ENCODE measurements at places on chromosomes 5 and 9. TPM values are rescaled to one million over a fixed set of nuclear protein-coding genes. Genes with fewer than 3 reads are reported as not detected.

The LCN1 gene
- 0.19 TPM for total RNA-seq

The RIMOC1 gene
- total RNA-seq, result 11.6 TPM

The PHYHD1 gene
- 9.7 TPM for total RNA-seq

The PCDHAC2 gene
- 0.38 TPM for total RNA-seq

The PCA3 gene
- total RNA-seq, result 0.09 TPM

The IL6ST gene
- 95.9 TPM for total RNA-seq

The TLX3 gene
- total RNA-seq, result not detected

The FEM1C gene
- total RNA-seq, result 8.5 TPM

The FGF1 gene
- total RNA-seq, result 0.99 TPM

The SEMA4D gene
- 26.8 TPM for total RNA-seq

- no peak for DNase-seq
- no peaks in the 10 kb centered on the region for H3K4me1 ChIP-seq
- no peaks in the 10 kb centered on the region for H3K36me3 ChIP-seq
Measured at GRCh38 chr5:28156981-28157380, 1118.6 kb upstream of the CDH9 start.

DNA sequence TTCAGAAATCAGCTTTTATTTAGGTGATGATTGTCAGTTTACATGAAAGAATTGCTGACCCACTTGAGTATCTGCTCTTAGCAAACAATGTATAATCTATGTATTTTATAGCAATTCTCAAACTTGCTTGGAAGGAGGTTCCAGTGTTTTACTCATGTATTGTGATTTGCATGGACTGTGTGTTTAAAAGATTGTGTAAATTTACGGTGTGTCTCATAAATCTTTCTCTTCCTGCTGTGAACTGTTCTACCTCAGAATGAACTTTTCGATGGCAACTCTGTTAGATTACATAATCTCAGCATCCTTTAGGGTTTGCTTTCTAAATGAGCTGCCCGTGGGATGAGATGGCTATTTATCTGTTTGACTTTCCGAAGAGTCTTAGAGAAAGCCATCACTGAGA lies 122.5 kb downstream of the MEF2C start:
- peaks cover 15% of the 10 kb centered on the region for H3K4me1 ChIP-seq
- H3K27me3 ChIP-seq, result no peaks in the 10 kb centered on the region
- H3K36me3 ChIP-seq, result no peaks in the 10 kb centered on the region
- DNase-seq, result no peak

DNA sequence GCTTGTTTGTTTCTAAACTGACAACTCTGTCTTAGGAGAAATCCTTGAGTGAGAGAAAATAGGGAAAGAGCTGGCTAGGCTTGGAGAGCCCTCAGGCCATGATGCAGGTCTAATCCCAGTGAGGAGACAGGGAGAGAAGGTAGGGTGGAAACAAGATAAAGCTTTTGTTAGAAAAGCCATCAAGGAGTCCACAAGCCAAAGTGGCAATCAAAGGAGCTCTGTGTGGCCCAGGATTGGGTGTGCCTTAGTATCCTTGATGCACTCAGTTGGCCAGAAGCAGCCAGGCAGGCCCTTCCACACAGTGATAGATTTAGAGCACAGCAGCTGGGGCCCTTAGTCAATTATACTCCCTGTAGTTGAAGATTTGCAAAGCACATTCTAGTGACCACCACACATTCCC lies 73.9 kb downstream of the ALDH7A1 start:
- no peaks in the 10 kb centered on the region for H3K27me3 ChIP-seq
- peak overlapping the region; percentile 4 for H3K27ac ChIP-seq
- no peak overlapping the region for H3K4me3 ChIP-seq

DNA sequence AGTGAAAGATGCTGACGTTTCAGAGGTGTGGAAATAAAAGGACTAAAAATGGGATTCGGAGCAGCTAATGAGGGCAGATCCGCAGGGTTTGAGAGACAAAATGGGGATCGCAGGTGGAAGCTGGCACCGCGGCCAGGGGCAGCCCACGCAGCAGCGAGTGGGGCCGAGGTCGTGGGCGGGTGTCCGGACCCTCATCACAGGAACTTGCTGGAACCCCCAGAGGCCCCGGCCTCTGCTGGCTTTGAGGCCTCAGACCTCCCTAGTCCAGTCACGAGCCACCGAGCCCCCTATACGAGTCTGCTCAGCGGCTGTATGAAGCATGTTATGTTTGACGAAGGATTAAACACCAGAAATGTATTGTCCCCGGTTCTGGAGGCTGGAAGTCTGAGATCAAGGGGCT lies 45.8 kb upstream of the FCN1 start:
- H3K27me3 ChIP-seq, result no peaks in the 10 kb centered on the region
- H3K4me3 ChIP-seq, result no peak overlapping the region
- no peaks in the 10 kb centered on the region for H3K4me1 ChIP-seq
- no peaks in the 10 kb centered on the region for H3K36me3 ChIP-seq

DNA sequence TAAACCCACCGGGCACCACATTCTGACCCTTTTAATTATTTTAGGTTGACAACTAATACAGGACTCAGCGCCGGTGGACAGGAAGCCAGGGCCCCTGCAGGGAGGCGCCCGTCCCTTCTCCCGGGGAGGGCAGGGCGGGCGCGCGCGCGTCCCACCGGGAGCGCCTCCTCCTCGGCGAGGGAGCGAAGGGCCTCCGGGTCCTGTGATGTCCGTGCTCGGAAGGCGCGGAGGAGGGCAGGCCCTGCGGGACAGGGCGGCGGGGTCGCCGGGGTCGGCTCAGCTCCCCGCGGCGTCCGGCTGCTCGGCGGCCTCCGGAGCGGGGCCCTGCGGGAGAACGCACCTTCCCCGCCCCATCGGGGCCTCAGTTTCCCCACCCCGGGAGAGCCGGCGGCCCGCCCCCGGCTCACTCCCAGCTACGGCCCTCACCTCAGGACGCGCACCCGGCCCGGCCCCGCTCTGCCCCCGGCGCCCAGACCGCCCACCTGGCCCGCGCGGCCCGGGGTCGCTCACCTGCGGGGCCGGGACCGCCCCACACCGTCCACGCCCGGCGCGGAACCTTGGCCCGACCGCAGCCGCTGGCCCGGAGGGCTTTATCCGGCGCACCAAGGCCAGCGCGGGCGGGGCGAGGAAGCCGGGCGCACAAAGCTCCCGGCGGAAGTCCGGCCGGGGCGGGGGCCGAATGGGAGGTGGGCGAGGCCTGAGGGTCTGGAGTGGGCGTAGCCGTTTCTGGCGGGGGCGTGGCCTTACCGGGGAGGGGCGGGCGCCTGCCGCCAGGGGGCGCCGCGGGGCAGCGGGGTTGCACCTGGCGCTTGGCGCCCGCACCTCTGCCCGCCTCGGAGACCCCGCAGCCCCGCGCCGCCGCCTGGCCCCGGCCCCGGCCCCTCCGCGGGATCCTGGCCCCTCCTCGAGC lies at the start of the genes EXD3 and NOXA1:
Gene EXD3 (minus strand): TSS at position 559 of the 910 bp plus-strand sequence. CDS start 27,805 bp downstream, outside the sequence.
Gene NOXA1 (plus strand): TSS at position 790 of the 910 bp plus-strand sequence. CDS start 137 bp downstream, outside the sequence.
- H3K4me3 ChIP-seq, result peak within 1 kb of the TSS; percentile 82
- peak; percentile 79 for DNase-seq
- peak within 1 kb of the TSS; percentile 77 for H3K27ac ChIP-seq

- no peak overlapping the region for H3K4me3 ChIP-seq
- H3K4me1 ChIP-seq, result no peaks in the 10 kb centered on the region
- DNase-seq, result no peak
- no peaks in the 10 kb centered on the region for H3K36me3 ChIP-seq
- H3K27me3 ChIP-seq, result no peaks in the 10 kb centered on the region
Measured at GRCh38 chr5:110853267-110853666, 114.5 kb downstream of the SLC25A46 start.

DNA sequence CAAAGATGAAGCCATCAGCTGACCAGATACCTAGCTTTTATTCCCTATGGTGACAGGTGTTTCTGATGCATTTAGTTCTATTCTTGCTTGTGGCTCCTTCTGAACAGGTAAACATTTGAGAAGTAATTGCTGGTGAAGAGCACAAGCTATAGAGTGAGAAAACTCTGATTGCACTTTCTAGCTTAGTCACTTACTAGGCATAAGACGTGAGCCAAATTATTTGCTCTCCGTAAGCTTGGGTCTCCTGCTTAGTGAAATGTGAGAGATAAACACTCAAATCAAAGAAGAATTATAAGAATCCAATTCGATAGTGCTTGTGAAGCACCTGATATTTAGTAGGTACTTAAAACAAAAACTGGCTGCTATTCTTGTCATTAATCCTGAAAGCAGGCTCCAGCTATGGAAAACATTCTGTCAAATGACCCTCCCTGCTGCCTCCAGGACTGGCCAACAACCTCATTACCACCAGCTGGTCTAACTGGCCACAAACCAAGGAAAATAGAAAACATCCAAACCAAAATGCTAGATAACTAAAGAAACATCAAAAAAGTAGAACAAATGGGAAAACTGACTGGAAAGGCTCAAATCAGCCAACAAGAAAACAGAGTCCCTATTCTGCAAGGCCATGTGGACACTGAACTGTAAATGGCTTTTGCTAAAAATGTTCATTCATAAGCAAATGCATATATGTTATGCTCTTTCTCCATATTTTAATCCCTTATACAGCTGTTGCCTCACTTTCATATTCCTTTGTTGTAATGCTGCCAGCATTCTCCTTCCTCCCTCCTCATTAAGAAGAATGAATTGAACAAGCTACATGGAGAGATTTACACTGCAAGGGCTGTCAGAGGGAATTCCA lies 616.1 kb downstream of the DTWD2 start:
- no peaks in the 10 kb centered on the region for H3K27me3 ChIP-seq
- no peaks in the 10 kb centered on the region for H3K36me3 ChIP-seq
- no peak overlapping the region for H3K27ac ChIP-seq
- DNase-seq, result no peak
- H3K4me1 ChIP-seq, result no peaks in the 10 kb centered on the region

DNA sequence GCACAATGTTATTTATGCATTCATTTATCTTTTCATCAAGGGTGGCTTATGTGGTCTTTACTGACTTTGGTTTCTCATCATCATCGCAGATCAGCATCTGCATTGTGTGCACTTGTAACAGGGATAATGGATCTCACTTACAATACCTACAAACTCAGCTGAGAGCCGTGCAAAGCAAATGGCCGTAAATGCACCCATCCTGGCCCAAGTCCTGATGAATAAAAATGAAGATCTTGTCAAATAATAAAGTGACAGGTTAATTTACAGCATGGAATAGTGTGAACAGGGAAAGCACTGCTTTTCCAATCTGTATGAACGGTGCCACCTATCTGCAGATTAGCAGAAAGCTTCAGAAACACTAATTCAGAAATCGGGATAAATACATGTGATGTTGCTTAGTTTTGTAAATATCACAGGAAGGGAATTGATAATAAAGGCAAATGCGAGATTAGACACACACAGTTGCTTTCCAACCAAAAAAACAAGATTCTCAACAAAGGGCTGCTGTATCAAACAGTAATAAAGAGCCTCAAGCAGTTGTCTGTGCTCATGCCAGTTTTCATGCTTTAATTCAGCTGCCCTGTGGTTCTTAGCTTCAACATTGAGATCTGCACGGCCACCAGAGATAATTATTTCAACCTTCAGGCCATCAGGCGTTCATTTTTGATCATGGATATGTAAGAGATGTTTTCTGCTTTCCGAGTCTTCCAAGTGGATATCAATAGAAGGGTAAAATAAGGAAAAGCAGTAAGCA lies 153.4 kb upstream of the POU5F2 start:
- no peaks in the 10 kb centered on the region for H3K36me3 ChIP-seq
- no peaks in the 10 kb centered on the region for H3K4me1 ChIP-seq
- H3K27ac ChIP-seq, result no peak overlapping the region
- H3K27me3 ChIP-seq, result no peaks in the 10 kb centered on the region

DNA sequence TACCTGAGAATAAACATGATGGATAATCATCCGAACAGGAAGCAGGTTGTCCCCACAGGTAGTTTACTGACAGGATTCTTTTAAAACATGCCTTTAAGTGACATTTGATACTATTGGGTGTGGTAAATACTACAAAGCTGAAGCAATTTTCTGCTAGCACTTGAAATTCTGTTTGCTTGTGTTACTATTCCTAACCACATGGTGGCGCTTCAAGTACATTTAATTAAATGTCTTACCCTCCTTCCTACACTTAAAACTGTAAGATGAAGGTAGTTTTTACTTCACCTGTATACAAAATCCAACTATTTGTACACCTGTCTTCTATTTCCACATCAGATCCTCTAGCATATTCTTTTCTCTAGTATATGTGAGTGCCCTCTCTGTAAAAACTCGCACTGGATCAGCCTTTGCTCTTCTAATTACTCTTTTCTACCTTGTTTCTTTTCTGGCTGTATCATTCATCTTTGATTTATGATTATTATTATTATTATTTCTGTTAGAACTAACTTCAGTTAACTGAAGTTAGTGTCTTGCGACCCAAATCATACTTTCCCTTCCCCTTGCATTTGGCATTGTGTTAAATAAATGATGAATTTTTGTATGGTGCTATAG lies 18.4 kb downstream of the SLC25A46 start:
- H3K27me3 ChIP-seq, result no peaks in the 10 kb centered on the region
- no peak overlapping the region for H3K4me3 ChIP-seq
- peaks cover 52% of the 10 kb centered on the region for H3K36me3 ChIP-seq
- peak; percentile 30 for DNase-seq
- H3K27ac ChIP-seq, result no peak overlapping the region

DNA sequence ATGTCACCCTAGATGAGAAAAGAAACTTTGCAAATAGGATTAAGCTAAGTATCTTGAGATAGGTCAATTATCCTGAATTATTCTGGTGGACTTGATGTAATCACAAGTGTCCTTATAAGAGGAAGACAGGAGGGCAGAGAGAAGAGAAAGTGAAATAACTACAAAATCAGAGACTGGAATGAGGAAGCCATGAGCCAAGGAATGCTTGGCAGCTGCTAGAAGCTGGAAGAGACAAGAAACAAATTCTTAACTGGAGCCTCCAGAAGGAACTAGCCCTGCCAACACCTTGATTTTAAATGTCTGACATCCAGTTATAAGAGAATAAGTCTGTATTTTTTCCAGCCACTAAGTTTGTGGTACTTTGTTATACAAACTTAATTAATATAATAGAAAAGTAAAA lies 480.0 kb downstream of the NR2F1-AS1 start:
- H3K4me3 ChIP-seq, result no peak overlapping the region
- H3K27me3 ChIP-seq, result no peaks in the 10 kb centered on the region
- DNase-seq, result no peak
- no peak overlapping the region for H3K27ac ChIP-seq
- H3K4me1 ChIP-seq, result no peaks in the 10 kb centered on the region

- no peaks in the 10 kb centered on the region for H3K4me1 ChIP-seq
- no peaks in the 10 kb centered on the region for H3K36me3 ChIP-seq
- DNase-seq, result no peak
- H3K27me3 ChIP-seq, result no peaks in the 10 kb centered on the region
- no peak overlapping the region for H3K27ac ChIP-seq
Measured at GRCh38 chr9:108621991-108622855, 233.6 kb downstream of the ACTL7B start.

GRCh38 chr9:133576875-133577736 lies 32.1 kb downstream of the FAM163B start:
- H3K27ac ChIP-seq, result no peak overlapping the region
- H3K36me3 ChIP-seq, result no peaks in the 10 kb centered on the region
- DNase-seq, result no peak

DNA sequence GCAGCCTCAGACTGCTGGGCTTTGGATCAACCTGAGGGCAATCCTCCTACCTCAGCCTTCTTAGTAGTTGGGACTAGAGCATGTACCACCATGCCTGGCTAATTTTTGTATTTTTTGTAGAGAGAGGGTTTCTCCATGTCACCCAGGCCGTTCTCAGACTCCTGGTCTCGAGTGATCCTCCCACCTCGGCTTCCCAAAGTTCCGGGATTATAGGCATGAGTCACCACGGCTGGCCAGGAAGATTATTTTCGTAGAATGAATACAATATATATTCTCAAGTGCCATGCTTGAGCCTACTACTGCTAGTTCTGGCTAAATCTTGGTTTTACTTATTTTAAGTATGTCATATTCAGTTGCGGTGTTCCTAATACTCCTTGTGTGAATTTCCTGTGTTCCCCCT lies 88.2 kb upstream of the CLINT1 start:
- H3K27ac ChIP-seq, result no peak overlapping the region
- H3K36me3 ChIP-seq, result no peaks in the 10 kb centered on the region
- no peaks in the 10 kb centered on the region for H3K4me1 ChIP-seq
- H3K27me3 ChIP-seq, result no peaks in the 10 kb centered on the region
- DNase-seq, result no peak
